ENCODE measurements at places on chromosomes 12 and 14.

DNA sequence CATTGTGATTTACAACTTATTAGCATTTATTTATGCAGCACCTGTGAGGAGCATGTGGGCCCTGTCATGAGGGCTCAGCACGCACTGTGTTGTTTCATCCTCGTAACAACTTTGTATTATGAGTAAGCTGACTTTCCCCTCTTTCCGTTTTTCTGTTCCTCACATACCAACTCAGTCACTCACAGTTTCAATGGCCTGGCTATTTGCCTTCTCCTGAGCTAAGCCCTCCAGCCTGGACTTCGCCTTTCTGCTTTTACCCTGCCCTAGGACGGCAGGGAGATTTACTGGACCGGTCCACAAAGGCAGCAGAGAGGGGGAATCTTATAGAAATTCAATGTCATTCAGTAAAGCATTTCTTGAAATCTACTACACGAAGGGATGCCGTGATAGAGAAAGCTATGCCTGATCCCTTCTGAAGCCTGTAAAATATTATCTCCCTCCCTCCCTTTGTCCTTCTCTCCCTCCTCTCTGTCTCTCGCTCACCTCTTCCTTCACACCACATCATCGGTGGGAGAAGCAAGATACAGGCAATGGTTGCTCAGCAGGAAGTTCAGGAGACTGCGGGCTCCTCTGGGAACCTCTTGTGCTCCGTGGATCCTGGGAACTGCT lies 219.2 kb upstream of the TBX3 start:
- DNase-seq, result peak; percentile 55

DNA sequence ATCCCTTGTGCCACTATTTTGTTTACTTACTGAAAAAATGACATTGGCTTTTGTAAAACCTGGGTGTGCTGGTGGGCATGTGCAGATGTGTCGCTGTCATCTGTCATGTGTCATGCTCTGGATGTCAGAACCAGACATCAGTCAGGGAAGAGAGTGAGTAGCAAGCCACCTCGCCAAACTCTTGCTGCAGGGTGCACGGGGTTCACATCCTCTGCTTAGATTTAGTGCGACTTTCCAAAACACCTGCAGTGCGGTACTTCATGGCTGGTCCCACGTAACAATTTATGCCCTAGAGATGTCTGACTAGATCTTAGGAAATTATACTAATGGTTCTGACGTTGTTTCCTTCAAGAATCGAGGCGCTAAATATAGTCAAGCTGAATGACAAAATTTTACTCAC lies 106.7 kb downstream of the CRADD start:
- no peak for DNase-seq

DNA sequence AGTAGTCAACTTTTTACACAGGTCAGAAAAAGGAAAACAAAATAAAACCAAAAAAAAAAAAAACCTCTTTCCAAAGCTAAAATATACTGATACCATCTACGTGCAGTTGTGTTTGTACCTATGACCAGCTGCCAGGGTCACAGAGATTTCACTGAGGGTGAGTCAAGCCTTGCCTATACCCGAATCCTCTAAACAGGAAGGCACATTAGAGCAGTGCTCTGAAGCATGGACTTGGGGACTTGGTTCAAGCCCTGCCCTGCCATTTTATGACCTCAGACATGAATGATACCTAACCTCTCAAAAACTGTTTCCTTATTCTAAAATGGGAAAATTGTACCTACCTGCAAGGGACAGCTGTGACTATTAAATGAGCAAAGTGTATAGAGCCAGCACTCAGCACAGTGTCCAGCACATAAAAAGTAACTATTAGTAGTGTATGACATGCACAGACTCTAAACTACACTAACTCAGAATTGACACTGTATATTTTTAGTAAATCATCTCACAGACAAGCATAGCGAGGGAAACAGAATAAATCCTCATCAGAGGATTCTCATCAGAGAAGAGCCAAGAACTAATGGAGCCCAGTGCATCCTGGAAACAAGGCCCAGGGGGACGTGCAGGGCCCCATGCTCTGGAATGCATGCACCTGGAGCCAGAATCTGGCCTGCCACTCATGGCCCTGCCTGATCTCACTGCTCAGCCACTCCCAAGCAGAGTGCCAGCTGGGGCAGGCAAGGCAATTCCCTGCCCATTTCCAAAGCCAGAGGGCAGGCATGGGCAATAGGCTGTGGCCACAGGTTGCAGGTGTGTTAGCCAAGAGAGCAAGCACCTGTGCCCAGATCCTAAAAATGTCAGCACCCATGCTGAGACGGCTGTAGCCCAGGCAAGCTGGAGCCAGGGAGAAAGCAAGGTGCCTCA lies 57.0 kb downstream of the NT5DC3 start:
- DNase-seq, result no peak

DNA sequence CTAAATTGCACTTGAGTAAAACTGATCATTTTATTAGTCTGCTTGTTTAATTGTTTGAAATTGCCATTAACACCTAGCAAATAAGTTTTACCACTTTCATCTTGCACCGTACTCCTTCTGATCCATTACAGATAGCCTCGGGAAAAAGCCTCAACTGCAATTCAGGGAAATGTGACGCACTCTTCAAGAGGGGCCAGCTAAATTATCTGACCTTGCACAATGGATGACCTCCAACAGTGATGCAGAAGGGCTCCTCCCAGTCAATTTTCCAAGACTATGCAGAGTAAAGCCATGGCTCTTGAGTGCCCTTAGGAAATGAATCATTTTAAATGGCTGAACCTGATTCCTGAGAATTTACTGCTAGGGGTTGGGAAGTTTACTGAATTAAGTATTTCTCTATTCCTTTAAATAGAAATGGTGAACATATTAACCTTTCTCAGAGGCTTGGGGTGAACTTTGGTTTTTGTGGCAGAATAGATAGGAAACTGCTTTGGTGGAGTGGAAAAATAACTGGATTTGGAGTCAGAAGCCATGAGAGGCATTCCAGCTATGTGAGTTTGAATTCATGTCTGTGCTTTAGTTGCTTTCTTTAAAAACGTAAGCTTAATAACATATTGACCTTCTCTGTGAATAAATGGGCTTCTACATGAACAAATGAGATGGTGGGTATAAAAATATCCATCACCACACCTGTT lies 64.8 kb upstream of the OVCH1 start:
- DNase-seq, result no peak

DNA sequence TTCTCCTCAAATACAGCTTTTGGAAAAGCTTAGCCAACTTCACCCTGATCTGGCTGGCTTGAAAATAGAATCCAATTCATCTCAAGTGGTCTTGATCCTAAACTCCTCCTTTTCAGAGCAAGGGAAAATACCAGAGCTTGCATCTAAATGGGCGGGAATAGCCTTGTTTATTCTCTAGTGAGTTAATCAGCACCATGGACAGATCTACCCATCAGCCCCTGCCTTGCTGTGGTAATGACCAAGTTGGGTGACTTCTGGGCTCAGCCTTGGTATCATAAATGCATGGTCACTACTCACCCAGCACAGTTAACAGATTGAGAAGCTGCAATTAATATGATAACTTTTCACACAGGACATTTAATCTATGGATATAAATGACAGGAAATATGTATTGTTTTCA lies 196.6 kb downstream of the GLT1D1 start:
- DNase-seq, result peak; percentile 9

- DNase-seq, result no peak
Measured at GRCh38 chr12:16626991-16627390, 21.0 kb upstream of the LMO3 start.

GRCh38 chr12:129440278-129440677 lies 463.5 kb downstream of the TMEM132D start:
- no peak for DNase-seq

- DNase-seq, result no peak
Measured at GRCh38 chr14:101781240-101782061, 19.9 kb downstream of the PPP2R5C start.

- DNase-seq, result no peak
Measured at GRCh38 chr14:59358102-59358501, 107.1 kb downstream of the GPR135 start.

GRCh38 chr12:52349196-52349595 lies 18.1 kb downstream of the KRT85 start:
- no peak for DNase-seq

- DNase-seq, result peak; percentile 77
Measured at GRCh38 chr14:95319312-95320077, at the start of gene CLMN. Gene CLMN (minus strand): TSS chr14:95319908. CDS start chr14:95319792, 116 bp downstream.

DNA sequence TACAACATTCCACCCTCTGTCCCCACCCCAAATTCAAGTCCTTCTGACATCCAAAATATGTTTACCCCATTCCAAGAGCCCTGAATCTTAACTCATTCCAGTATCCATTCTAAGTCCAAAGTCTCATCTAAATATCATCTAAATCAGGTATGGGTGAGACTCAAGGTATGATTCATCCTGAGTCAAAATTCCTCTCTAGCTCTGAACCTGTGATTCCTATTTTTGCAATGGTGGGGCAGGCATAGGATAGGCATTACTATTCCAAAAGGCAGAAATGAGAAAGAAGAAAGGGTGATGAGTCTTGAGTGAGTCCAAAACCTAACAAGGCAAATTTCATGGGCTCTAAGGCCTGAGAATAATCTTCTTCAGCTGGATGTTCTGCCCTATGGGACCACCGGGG lies 140.3 kb upstream of the FAR2 start:
- DNase-seq, result no peak

- DNase-seq, result no peak
Measured at GRCh38 chr12:132003846-132004245, 54.1 kb downstream of the EP400 start.

- no peak for DNase-seq
Measured at GRCh38 chr12:21849878-21850277, 75.4 kb upstream of the KCNJ8 start.

DNA sequence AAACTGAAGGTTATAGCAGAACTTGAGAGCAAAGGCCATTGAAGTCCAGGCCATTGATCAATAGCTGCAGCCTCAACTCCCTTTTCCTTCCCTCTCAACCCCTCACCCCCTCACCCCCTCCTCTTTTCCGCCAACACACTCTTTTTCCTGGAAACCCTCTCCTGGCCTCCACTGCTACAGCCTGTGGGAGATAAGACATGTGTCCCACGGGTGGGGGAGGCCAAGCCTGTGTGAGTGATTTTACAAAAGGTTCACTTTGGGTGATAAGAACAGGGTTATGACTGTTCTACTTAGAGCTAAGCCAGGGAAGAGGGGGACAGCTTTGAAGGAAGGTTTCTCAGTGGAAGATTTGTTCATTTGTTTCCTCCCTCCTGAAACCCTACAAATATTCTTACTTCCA lies 9.2 kb upstream of the FGF23 start:
- no peak for DNase-seq

DNA sequence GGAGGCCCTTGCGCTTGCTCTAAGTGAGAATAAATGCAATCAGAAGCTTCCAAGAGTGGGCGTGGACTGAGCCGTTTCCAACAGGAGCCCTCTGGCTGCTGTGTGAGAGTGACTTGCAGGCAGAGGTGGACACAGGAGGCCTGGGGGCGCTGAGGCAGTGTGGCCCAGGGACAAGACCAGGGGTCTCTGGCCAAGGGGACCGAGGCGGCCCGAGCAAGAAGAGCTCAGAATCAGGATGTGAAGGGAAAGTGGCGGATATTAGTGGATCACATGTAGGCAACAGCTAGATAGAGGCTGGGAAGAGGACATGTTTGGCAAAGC lies 8.6 kb downstream of the RIMBP2 start:
- no peak for DNase-seq

DNA sequence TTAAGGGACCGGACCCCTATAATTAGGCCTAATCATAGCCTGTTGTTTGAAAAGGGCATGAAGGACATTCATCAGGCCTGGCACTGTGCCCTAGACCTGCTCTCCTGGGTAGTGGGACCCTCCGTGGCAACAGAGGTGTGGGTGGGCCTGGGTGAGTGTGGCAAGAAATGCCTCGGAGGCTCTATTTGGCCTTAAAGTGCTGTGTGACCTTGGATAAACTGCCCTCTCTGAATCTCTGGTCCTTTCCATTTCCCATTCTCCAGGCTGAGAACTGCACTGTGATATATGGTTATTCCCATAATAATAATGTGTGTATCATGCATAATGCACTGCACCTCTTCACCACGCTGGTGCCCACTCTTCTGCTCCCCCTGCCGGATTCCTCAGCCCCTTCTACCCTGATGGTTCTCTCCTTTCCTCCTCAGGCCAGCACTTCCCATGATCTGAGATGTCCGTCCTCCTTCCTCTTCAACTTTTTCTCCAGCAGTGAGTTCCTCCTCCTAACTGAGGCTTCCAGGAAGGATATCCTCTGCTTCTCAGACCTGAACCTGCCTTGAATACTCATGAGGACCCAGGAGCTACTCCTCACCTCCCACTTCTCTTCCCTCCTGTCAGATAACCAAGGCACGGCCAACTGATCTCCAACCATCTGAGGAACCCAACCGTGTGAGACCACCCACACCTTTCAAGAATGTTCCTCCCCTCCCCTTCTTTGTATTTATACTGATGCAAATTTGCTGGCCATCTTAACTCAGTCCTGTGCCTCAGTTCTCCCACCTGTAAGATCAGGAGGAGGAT lies 111.0 kb upstream of the PZP start:
- DNase-seq, result no peak

DNA sequence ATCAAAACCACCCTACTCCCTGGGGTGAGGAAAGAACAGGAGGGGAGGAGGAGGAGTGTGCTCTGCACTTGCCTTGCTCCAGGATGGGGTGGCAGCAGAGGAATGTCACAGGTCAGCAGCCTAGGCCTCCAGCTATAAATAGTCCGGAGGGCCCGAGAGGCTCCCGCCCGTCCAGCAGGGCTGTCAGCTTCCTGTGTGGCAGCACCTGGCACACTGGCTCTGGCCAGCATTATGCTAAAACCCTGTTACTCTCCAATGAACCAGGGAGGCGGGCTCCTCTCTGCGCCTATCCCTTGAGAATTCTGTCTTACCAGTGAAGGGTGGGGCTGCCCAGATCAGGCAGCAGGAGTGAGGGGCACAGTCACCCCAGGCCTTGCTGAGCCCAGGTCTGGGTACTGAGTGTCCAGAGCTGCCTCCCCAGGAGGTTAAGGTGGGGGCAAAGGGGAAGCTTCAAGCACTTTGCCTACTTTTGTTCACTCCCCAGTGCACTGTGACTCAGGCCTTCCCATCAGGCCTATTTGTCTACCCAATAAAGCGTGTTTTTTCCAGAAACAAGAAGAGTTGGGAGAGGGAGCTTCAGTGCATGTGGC lies 1.2 kb upstream of the COX14 start:
- peak; percentile 74 for DNase-seq

DNA sequence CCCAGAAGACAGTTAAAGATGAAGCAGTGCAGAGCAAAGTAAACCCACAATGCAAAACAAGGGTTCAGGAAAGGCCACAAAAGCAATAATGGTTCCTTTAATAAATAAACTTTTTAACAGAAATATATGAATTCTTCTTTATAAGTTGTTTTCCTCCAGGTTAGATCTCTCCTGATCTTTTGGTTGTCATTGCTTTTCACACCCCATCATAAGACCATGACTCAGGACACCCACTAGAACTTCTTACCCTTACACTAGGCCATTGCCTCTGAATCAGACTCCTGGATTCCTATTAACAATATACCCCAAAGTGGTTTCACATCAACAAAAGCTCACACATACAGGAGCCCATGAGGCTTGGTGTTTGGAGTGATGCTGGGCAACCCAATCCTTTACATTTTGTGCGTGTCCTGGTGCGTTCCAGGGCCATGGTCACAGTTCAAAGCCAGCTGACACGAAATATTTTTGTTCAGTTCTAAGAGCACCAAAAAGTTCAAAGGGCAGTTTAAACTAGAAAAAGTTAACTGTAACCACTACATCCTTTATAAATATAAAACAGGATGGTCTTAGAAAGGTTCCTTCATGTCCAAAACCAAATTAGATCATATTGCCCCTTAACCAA lies 187.0 kb downstream of the EPS8 start:
- no peak for DNase-seq

- peak; percentile 50 for DNase-seq
Measured at GRCh38 chr14:35669782-35670181, 135.8 kb downstream of the INSM2 start.

- no peak for DNase-seq
Measured at GRCh38 chr14:101916816-101917412, 47.5 kb upstream of the DYNC1H1 start.

Measured in small intestine (tissue), 16 donors.